Muscle of leg (tissue), 16 donors: ENCODE measurements at places on chromosomes 2 and 18. TPM values are rescaled to one million over a fixed set of nuclear protein-coding genes. Genes with fewer than 3 reads are reported as not detected.

CXCR1 gene
- 0.06 TPM for polyA plus RNA-seq

DNA sequence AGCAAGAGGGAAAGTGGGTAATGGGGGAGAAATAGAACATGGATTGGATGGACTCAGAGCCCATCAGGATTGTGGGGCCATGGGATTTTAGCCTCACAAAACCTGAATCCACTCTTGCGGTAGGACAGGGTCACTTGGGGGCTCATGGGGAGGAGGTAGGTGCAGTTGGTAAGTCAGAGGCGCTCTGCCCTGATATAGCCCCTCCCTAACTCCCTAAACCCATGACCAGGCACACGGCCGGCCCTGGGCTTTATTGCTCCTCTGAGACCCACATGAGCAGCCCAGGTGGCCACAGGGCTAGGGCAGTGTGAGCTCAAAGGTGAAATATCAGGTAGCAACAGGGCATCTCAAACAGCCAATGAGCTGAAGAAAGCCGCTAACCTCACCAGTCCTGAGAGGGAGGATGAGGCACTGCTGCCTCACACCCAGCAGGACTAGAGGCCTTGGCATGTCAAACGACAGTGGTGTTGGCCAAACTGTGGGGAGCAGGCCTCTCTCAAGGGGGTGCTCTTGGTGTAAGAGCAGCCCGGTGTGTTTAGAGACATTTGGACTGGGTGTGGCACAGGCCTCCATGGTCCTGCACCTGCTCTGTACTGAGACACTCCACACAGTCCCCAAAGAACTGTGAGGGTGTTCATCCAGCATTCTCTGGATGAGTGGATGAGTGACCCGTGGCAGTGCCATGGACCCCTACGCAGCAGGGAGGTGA lies 90.8 kb upstream of the HS6ST1 start:
- no peaks in the 10 kb centered on the region for H3K36me3 ChIP-seq
- no peak for DNase-seq
- H3K4me3 ChIP-seq, result no peak overlapping the region
- H3K27me3 ChIP-seq, result no peaks in the 10 kb centered on the region
- H3K4me1 ChIP-seq, result peaks cover 17% of the 10 kb centered on the region
- H3K27ac ChIP-seq, result peak overlapping the region; percentile 42

GRCh38 chr2:33272001-33272400 lies 204.4 kb upstream of the RASGRP3 start:
- no peak for DNase-seq
- H3K36me3 ChIP-seq, result peaks cover 7% of the 10 kb centered on the region
- peaks cover 12% of the 10 kb centered on the region for H3K4me1 ChIP-seq
- no peak overlapping the region for H3K4me3 ChIP-seq

TXNDC2 gene
- polyA plus RNA-seq, result not detected

DNA sequence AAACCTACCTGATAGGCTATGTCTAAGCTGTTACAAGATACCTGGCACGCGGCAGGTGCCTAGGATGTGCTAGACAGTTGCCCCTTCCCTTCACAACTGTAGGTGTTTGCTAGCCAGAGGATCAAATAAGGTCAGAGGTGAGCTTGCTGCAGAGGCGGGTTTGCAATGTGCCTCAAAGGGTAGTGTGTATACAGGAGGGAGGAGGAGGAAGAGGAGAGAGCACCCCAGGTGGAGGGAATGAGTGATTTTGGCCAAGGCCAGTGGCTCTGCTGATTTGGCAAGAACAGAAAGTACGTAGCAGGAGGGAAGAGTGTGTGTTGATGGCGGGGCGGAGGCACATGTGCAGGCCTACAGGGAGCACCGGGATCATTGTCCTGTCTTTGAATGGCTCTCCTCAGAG lies 236.5 kb downstream of the HAUS1 start:
- no peak for DNase-seq
- peaks cover 55% of the 10 kb centered on the region for H3K4me1 ChIP-seq
- H3K36me3 ChIP-seq, result peaks cover 14% of the 10 kb centered on the region

- H3K27me3 ChIP-seq, result no peaks in the 10 kb centered on the region
- no peaks in the 10 kb centered on the region for H3K36me3 ChIP-seq
- H3K4me1 ChIP-seq, result no peaks in the 10 kb centered on the region
- H3K27ac ChIP-seq, result no peak overlapping the region
- no peak overlapping the region for H3K4me3 ChIP-seq
Observed at GRCh38 chr2:145617906-145618305, 1098.0 kb upstream of the ZEB2 start.

- no peak overlapping the region for H3K4me3 ChIP-seq
- DNase-seq, result no peak
- H3K36me3 ChIP-seq, result no peaks in the 10 kb centered on the region
- no peaks in the 10 kb centered on the region for H3K27me3 ChIP-seq
- no peaks in the 10 kb centered on the region for H3K4me1 ChIP-seq
Observed at GRCh38 chr2:139259422-139260051, 479.3 kb upstream of the NXPH2 start.

DNA sequence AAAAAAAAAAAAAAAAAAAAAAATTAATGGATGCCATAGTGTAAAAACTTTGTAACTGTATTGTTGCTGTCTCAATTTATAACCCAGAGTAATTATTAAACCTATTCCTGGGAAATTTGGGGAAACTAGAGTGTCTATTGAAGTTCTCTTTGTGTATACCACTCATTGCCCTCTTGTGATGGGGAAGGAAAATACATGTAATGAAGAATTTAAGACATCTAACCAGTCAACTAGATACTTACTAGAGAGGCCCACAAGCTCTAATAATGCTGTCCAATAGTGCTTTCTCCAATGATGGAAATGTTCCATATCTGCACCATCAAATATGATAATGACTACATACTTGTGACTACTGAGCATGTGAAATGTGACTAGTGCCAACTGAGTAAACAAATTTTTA lies 168.5 kb upstream of the SLC39A10 start:
- H3K4me1 ChIP-seq, result no peaks in the 10 kb centered on the region
- no peak for DNase-seq
- no peaks in the 10 kb centered on the region for H3K27me3 ChIP-seq
- no peak overlapping the region for H3K27ac ChIP-seq

DNA sequence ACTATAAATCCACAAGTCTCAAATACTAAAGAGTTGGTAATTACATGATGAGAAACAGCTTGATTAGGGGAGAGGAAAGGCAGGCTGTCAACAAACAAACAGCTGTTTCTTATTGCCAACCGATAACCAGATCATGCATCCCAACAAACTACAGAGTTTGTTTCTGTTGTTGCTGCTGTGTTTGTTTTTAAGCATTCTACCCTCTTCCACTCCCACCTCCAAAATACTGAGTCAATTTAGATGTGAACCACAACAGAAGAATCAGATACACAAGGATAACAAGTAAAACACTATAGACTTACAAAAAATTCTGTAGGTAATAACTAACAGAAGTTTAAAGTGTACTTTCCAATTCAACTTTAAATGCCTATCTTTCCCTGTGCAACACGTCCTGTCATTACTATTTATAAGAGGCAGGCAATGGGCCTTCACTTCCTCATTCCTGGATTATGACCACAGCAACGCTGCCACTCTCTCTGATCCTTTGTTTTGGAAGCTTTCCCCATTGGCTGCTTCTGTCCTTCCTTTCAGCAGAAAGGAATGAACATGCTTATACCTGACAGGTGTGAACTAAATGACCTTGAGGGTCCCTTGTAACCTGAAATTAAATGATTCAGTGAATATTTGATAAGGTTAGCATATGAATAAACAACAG lies 152.0 kb downstream of the SRBD1 start:
- H3K27me3 ChIP-seq, result no peaks in the 10 kb centered on the region
- H3K36me3 ChIP-seq, result peaks cover 2% of the 10 kb centered on the region
- H3K27ac ChIP-seq, result no peak overlapping the region
- peak; percentile 62 for DNase-seq

- peak overlapping the region; percentile 52 for H3K27ac ChIP-seq
- peaks cover 6% of the 10 kb centered on the region for H3K4me1 ChIP-seq
- no peaks in the 10 kb centered on the region for H3K36me3 ChIP-seq
Observed at GRCh38 chr18:76988031-76988826, 144.4 kb downstream of the MBP start.

DNA sequence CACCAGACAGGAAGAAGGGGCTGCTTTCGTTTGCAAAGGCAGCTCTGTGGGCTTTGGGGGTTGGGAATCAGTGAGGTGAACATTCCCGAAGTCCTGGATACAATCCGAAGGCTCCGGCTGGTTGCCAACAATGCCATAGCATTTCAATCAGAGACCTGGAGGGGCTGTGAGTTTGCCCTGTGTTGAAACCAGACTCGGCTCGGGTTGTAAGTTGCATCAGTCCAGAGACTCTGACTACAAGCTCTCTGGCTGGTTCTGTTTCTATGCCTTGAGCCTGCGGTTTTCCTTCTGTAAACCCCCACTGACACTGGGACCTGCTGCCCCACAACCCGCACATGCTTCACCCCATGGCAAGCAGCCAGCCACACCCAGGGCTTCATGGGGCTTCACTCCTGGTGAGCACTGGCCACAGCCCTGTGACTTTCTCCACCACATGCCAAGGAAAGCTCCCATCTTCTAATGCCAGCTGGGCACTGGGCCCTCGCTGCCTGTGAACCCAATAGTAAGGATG lies 85.7 kb upstream of the ODC1 start:
- H3K27me3 ChIP-seq, result no peaks in the 10 kb centered on the region
- no peak overlapping the region for H3K27ac ChIP-seq
- DNase-seq, result no peak
- no peak overlapping the region for H3K4me3 ChIP-seq
- no peaks in the 10 kb centered on the region for H3K36me3 ChIP-seq

GRCh38 chr18:49886891-49887764 lies 73.8 kb upstream of the ACAA2 start:
- H3K4me3 ChIP-seq, result no peak overlapping the region
- H3K36me3 ChIP-seq, result no peaks in the 10 kb centered on the region
- H3K4me1 ChIP-seq, result no peaks in the 10 kb centered on the region
- DNase-seq, result no peak
- H3K27ac ChIP-seq, result no peak overlapping the region

- H3K4me1 ChIP-seq, result no peaks in the 10 kb centered on the region
- H3K4me3 ChIP-seq, result no peak overlapping the region
- H3K36me3 ChIP-seq, result no peaks in the 10 kb centered on the region
- no peaks in the 10 kb centered on the region for H3K27me3 ChIP-seq
- no peak for DNase-seq
- H3K27ac ChIP-seq, result no peak overlapping the region
Observed at GRCh38 chr18:66874375-66874774, 270.5 kb upstream of the CDH19 start.

DNA sequence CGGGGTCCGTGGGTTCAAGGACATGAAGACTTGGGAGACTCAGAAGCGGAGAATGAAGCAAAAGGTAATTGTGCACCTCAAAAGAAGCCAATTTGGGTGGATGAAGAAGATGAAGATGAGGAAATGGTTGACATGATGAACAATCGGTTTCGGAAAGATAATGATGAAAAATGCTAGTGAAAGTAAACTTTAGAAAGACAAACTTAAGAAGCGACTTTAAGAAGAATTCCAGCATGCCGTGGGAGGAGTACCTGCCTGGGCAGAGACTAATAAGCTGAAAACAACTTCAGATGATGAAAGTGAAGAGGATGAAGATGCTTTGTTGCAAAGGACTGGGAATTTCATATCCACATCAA lies 43.5 kb downstream of the PSTPIP2 start:
- H3K4me3 ChIP-seq, result peak overlapping the region; percentile 59
- H3K36me3 ChIP-seq, result no peaks in the 10 kb centered on the region
- H3K27ac ChIP-seq, result no peak overlapping the region
- DNase-seq, result no peak
- H3K4me1 ChIP-seq, result peaks cover 3% of the 10 kb centered on the region

DNA sequence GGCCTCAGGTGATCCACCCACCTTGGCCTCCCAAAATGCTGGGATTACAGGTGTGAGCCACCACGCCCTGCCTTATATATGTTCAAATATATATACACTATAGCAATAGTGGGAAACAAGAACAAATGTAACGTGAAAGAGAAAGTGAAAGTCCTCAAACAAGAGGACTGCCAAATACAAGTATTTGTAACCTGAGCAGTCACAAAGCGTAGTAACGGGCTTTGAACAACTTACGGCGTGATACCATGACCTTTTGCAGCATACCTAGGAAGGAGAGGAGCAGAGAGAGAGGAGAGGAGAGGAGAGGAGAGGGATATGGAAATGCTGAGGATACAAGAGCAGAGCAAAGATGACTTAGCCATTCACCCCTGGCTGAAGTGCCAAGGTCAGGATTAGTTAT lies 113.8 kb upstream of the RGPD4 start:
- no peaks in the 10 kb centered on the region for H3K36me3 ChIP-seq
- DNase-seq, result peak; percentile 13
- no peak overlapping the region for H3K27ac ChIP-seq
- H3K4me1 ChIP-seq, result no peaks in the 10 kb centered on the region
- H3K27me3 ChIP-seq, result no peaks in the 10 kb centered on the region

GCG gene
- polyA plus RNA-seq, result 8.4 TPM

DNA sequence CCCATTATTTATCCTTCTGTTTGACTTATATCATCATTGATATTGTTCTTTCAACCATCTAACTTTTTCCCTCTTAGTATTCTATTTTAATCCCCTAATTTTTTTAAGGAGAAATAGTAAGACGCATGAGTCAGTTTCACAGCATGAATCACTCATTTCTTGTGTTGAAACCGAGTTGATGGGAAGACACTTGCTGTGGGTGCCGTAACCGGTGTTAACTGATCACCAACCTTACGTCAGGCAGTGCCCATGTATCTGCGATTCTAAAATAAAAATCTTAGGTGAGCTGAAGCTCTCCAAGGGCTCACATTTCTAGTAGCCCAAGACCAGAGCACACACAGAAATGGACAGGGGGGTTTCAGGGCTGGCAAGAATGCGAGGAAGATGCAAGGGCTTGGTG lies 348.1 kb downstream of the GALR1 start:
- DNase-seq, result no peak
- no peak overlapping the region for H3K27ac ChIP-seq

GRCh38 chr2:111535404-111535803 lies 348.6 kb downstream of the ANAPC1 start:
- H3K36me3 ChIP-seq, result no peaks in the 10 kb centered on the region
- H3K27me3 ChIP-seq, result no peaks in the 10 kb centered on the region
- no peak overlapping the region for H3K4me3 ChIP-seq
- peaks cover 9% of the 10 kb centered on the region for H3K4me1 ChIP-seq
- DNase-seq, result peak; percentile 20

- no peaks in the 10 kb centered on the region for H3K36me3 ChIP-seq
- no peak overlapping the region for H3K4me3 ChIP-seq
- DNase-seq, result peak; percentile 69
- no peaks in the 10 kb centered on the region for H3K27me3 ChIP-seq
Observed at GRCh38 chr2:5569256-5569655, 122.9 kb upstream of the SOX11 start.

CYP20A1 gene
- 12.4 TPM for polyA plus RNA-seq

MYOM1 gene
- polyA plus RNA-seq, result 579 TPM

GRCh38 chr2:102155703-102156515 lies 13.4 kb downstream of the IL1R1 start:
- no peak for DNase-seq
- H3K36me3 ChIP-seq, result peaks cover 7% of the 10 kb centered on the region
- no peaks in the 10 kb centered on the region for H3K4me1 ChIP-seq
- H3K27me3 ChIP-seq, result no peaks in the 10 kb centered on the region
- H3K27ac ChIP-seq, result no peak overlapping the region

- H3K36me3 ChIP-seq, result peaks cover 6% of the 10 kb centered on the region
- H3K4me1 ChIP-seq, result peaks cover 12% of the 10 kb centered on the region
- DNase-seq, result no peak
- no peaks in the 10 kb centered on the region for H3K27me3 ChIP-seq
Observed at GRCh38 chr2:190320696-190321095, 1.1 kb upstream of the HIBCH start.

IL18R1 gene
- polyA plus RNA-seq, result 0.53 TPM

- H3K27me3 ChIP-seq, result no peaks in the 10 kb centered on the region
- peaks cover 2% of the 10 kb centered on the region for H3K36me3 ChIP-seq
- H3K27ac ChIP-seq, result peak overlapping the region; percentile 10
- DNase-seq, result no peak
- no peak overlapping the region for H3K4me3 ChIP-seq
Observed at GRCh38 chr2:196268025-196268424, 96.6 kb upstream of the STK17B start.
